ENCODE measurements at places on chromosomes 12 and 14. TPM values are rescaled to one million over a fixed set of nuclear protein-coding genes. Genes with fewer than 3 reads are reported as not detected.

Gene SCNN1A
- 108 TPM for total RNA-seq

Gene BEST3
- not detected for total RNA-seq

Gene IGF1
- total RNA-seq = not detected

Gene LIMA1
- 31.2 TPM for total RNA-seq

Gene OR4E2
- total RNA-seq = not detected

Gene ADGRD1
- total RNA-seq = 0.80 TPM

Gene GUCY2C
- total RNA-seq = 3.4 TPM

Gene TBPL2
- total RNA-seq = not detected

Gene TAS2R31
- total RNA-seq = 2.0 TPM

Gene TC2N
- total RNA-seq = 29.6 TPM

Gene CLEC2A
- total RNA-seq = 3.5 TPM

Gene LALBA
- not detected for total RNA-seq
